ENCODE measurements at places on chromosomes 6 and 20.

DNA sequence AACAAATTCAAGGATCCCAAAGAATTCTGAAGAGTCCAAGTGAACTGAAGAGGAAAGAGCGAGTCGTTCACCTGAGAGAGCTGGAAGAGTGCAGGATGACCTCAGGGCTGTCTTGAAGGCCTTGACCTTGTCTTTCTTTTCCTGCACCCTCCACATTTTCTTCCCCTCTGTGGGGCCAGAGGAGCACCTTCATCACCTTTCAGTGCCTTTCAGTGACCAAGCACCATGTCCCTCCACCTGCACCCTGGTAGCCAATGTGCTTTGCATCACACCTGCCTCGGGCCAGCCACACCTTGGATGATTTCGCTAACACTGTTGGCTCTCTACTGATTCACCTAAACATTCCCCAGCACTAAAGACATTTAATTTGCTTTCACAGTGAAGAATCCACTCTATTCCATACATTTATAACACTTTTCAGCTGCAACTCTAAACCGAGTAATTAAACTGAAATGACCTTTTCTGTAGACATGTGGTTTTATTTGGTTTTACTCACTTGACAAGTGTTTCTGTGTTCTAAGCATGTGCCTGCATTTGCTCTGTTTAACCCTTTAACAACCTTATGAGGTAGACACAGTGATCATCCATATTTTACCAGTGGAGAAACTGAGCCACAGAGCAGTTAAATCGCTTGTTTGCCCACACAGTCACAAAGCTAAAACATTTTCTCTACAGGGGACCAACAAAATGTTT lies 121.3 kb upstream of the CST7 start:
- DNase-seq, result no peak

- DNase-seq, result no peak
These were observed 6.0 kb downstream of the SUMO4 start for GRCh38 chr6:149405823-149406765.

- DNase-seq, result peak; percentile 11
These were observed 24.1 kb upstream of the ROS1 start for GRCh38 chr6:117449549-117450439.

GRCh38 chr6:2693231-2693630 lies 57.5 kb downstream of the MYLK4 start:
- DNase-seq, result no peak

DNA sequence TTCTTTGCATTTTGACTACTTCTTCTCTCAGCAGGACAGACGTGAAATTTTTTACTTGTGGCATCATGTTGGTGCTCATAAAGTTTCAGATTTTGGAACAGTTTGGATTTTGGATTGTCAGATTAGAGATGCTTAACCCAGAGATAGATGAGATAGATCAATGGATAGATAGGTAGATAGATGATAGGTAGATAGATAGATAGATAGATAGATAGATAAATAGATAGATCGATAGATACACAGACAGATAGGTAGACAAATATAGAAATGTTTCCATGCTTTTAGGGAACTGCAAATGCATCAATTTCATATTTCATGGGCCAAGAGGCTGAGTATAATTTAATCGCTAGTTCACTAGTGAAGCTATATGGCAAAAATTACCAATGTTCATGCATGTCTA lies 981.5 kb upstream of the ADGRB3 start:
- DNase-seq, result no peak

DNA sequence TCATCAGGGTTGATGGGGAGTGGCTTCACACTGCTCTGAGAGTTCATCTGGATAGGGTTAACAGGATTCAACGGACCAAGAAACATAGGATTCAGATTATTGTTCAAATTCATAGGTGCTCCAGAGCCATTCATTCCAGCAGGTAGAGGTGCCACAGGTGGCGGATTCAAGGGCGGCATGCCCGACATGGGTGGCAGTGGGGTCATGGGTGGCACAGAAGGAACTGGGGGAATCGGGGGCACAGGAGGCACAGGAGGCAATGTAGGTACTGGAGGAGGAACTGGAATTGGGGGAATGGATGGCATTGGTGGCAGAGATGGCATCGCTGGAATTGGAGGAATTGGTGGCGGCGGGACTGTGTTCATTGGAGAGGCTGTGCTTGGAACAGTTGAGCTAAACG lies 10.3 kb downstream of the CPNE1 start:
- DNase-seq, result no peak

DNA sequence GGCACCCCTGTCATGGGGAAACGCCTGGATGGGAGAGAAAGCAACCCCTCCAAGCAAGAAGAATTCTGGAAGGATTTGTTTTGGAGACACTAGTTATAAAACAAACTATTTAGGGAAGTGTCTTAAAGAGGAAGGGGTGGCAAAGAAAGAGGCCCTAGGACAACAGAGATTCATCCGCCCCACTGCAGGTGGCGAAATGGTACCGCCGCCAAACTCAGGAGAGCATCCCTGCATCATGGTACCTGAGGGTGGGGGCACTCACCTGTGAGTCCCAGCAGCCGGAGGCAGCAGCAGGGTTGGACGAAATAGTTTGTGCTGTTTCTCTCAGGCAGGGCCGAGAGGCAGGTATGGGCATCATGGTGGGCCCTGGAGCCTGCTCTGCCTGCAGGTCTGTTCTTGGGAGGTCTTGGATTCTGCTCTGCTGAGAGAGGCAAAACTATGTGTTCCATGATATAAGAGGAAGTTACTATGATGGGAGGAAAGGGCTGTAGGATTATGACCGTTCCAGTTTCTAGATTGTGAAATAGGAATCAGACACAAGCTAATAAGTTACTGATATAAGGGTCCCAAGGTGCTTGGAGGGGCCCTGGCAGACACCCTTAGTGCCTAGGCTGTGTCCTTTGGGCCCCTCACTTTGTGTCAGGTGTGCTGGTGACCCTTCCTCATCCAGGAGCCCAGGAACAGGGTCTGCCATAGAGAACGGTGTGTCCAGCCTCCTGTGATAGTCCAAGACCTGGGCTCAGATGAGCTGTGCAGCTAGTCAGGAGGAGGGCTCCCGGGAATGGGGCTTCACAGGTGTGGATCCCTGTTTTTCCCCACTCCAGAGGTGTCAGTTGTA lies 20.4 kb downstream of the SIRPD start:
- no peak for DNase-seq

DNA sequence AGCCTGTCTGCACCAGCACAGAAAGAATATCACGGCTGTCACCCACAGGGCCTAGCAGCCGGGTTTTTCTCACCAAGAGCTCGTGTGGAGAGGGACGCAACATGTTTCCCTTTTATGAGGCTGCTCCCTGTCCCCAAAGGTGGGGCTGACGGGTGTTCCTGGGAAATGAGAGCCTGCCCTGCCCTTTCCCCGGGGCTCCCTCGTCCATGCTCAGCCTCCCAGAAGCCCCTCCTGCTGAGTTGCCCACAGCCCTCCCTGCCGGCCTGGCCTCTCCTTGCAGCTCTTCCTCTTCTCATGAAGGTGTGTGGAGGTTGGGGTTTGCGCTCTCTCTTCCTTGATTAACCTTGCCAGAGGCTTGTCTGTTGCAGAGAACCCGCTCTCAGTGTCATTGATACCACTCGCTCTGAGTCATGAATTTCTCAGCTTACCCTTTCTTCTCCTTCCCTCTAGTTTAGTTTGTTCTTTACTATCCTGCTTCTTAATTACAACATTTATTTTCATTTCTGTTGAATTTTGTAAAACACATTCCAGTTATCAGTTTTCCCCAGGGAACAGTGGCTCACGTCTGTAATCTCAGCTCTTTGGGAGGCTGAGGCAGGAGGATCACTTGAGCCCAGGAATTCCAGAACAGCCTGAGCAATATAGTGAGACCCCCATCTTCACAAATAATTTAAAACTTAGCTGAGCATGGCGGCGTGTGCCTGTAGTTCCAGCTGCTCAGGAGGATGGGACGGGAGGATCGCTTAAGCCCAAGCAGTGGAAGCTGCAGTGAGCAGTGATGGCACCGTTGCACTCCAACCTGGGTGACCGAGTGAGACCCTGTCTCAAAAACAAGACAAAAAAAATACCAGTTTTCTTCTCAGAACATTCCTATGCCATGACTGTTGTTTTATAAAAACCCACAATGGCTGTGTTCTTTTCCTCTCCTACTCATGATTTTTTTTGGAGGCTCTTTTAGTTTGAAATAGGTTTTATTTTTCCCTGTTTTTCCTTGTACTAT lies 103.8 kb downstream of the TMEM242 start:
- DNase-seq, result no peak

DNA sequence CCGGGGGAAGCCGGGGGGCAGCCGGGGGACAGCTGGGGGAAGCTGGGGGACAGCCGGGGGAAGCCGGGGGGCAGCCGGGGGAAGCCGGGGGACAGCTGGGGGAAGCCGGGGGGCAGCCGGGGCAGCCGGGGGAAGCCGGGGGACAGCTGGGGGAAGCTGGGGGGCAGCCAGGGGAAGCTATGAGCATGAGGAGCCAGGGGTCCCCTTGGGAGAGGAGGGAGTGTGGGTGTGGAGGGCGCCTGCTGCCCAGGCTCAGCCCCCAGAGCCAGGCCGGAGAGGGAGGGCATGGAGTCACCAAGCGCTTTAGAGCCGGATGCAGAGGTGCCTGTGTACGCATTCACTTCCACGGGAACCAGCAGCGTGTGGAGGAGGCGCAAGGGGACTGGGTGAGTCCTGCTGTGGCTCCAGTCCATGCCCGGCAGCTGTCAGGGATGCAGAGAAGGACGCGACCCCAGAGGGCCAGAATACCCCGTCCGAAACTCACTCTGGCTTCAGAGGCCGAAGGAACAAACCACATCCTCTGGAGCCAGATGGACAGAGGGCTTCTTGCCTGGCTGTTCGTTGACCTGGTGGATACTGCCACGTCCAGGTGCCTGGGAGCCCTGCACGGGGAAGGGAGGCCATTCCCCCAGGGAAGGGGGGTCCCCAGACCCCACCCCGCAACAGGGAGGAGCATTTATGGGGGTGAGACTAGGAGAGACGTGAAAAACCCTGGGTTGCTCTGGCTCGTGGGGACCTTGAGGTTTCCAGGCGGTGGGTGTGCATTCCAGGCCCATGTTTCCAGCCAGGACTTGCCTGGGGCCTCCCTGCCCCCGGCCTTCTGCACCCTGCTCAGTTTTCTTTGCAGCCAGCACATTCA lies 26.5 kb upstream of the DACT2 start:
- no peak for DNase-seq

- no peak for DNase-seq
These were observed 136.1 kb upstream of the SUPT3H start for GRCh38 chr6:45513843-45514242.

- no peak for DNase-seq
These were observed 113.6 kb upstream of the CCDC28A start for GRCh38 chr6:138659998-138660397.

- peak; percentile 27 for DNase-seq
These were observed 90.3 kb downstream of the OLIG3 start for GRCh38 chr6:137403855-137404254.

DNA sequence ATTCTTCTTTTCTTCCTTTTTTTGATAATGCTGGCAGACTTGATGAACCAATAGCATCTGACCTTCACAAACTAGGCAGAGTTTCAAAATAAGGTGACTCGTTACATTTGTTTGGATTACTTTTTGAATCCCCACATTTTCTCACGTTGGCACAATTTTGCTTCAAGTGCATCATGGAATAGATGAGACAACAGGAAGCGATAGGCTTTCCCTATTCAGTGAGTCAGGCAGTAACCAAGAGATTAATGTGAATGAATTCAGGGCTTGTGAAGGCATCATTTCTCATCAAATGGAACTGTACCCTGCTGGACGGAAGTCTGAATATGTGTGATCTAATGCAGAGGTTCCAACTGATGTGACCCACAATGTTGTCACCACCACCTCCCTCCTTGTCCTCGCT lies 10.7 kb downstream of the RFPL4B start:
- DNase-seq, result no peak

GRCh38 chr20:45459606-45460005 lies 9.9 kb upstream of the WFDC2 start:
- no peak for DNase-seq

GRCh38 chr20:4434681-4435080 lies 287.0 kb upstream of the PRND start:
- no peak for DNase-seq

DNA sequence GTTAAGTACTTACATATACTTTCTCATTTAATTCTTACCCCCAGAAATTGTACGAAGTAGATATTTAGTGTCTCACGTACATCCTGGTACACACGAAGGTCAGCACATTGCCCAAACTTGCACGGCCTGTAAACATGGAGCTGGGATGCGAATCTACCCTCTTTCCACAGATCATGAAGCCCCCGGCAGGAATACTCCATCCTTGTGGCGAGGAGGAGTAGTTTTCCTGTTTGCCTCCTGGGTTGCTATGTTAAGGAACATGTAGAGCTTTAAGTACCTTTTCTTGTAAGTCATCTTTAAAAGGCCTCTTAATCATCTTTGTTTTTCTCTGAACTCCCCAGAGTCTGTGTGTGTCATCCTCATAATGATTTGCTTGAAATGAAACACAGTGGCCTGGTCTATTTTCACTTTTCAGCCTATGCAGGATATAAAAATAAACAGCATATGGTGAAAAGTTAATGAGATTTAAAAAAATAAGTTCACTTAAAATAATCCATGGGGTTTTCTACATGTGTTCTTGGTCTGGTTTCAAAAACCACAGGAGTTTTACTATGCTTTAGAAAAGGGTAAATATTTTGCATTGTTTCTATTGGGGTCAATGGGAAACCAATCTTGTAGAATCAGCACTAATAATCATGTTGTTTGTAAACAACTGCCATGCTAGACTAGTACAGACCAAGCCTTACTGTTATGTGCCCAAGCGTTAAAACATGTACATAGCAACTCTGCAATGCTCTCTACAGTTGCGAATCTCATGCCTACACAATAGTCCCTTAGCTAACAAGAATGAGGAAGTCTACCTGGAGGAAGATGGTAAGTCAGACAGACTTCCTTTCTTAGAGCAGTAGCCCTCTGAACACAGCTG lies 9.3 kb upstream of the ARID1B start:
- DNase-seq, result no peak

DNA sequence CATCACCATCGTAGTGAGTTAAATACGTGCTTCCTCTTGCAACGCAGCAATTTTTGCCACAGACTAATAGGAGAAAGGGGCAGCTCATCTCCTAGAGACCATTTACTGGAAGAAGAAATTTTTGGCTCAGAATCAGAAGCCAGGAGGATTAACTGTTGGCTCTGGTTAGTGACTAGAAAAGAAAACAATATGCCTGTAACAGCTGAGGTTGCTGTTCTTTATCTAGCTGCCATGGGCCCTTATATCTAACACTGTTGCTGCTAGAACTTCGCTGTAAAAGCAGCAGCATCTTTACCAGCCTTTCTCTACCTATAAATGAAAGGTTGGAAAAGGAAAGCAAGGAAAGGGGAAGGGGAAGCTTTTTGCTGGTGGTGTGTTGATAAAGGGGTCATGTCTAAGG lies 65.9 kb downstream of the FAM135A start:
- peak; percentile 47 for DNase-seq

DNA sequence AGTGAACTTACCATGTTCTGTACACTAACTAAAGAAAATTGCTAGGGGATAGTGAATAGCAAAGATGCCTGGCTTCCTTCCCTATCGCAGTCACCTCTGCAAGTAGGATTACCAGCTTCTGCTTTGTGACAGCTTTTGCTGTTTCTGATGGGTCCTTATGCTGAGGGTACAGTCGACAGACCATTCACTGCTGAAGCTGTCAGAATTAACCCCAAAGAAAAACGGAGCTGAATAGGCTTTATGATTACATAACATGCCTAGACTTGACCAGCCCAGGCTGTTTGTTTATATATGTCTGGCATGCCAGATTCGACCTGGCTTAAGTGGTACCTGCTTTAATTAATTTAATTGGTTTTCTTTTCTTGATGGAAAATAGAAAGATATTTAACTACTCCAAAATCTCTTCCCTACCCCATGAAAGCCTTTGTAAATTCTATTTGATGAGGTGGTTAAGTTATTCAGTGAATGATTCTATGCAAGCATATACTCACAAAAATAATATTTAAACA lies 21.7 kb upstream of the PRELID3B start:
- peak; percentile 39 for DNase-seq

- DNase-seq, result no peak
These were observed 327.2 kb downstream of the HTR1B start for GRCh38 chr6:77136086-77136485.

Measured in NCI-H2081 treated with DMSO at 0.1 percent for 48 hours (cell line).